ENCODE measurements at places on chromosomes 1 and 21. TPM values are rescaled to one million over a fixed set of nuclear protein-coding genes. Genes with fewer than 3 reads are reported as not detected.
A peak's percentile ranks its signal among the peaks of the same experiment; 100 is the strongest.

DNA sequence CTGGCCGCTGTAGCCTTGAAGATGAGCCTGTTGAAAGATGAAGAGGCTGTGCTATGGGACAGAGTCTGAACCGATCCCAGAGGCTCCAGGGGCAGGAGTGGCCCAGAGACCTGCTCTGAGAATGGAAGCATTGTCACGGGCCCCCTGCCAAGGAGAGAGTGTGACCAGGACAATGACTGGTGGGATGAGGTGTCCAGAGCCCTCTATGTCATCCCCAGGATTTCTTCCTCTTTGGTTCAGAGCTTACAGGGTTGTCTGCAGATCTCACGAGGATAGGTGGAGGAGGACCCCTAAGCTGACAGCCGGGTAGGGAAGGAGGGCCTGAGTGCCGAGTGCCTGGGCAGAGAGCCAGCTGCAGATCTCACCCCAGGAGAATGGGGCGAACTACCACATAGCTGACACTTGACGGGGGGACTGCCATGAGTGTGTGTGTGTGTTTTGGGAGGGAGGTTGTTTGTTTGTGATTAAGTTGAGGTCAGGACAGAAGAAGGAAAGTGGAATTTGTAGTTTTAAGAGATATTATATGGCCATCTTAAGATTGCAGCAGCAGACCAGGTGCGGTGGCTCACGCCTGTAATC is 25.4 kb downstream of the PIK3CD start:
- H3K27ac ChIP-seq = no peak overlapping the region
- no peak for DNase-seq
- no peaks in the 10 kb centered on the region for H3K4me1 ChIP-seq
- H3K36me3 ChIP-seq = no peaks in the 10 kb centered on the region
- H3K4me3 ChIP-seq = no peak overlapping the region
- H3K27me3 ChIP-seq = no peaks in the 10 kb centered on the region

GRCh38 chr1:30051777-30052176 is 671.6 kb downstream of the MATN1 start:
- no peaks in the 10 kb centered on the region for H3K36me3 ChIP-seq
- H3K27ac ChIP-seq = no peak overlapping the region
- DNase-seq = no peak

Gene OR2AK2
- not detected for total RNA-seq

DNA sequence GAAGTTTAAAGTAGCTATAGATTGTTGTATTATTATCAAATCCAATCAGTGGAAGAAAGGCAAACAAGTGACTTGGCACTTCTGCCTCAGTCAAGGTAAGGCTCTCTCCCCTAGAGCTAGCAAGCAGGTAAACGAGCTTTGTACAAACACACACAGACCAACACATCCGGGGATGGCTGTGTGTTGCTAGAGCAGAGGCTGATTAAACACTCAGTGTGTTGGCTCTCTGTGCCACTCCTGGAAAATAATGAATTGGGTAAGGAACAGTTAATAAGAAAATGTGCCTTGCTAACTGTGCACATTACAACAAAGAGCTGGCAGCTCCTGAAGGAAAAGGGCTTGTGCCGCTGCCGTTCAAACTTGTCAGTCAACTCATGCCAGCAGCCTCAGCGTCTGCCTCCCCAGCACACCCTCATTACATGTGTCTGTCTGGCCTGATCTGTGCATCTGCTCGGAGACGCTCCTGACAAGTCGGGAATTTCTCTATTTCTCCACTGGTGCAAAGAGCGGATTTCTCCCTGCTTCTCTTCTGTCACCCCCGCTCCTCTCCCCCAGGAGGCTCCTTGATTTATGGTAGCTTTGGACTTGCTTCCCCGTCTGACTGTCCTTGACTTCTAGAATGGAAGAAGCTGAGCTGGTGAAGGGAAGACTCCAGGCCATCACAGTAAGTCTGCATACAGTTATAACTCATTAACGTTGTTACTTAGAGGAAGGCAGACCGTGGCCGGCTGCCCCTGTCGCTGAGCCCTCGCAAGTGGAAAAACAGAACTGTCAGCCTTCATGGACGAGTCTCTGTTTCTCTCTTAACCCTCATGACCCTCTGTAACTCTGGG is at the start of gene PALMD:
PALMD (plus strand) TSS at position 415 of the 833 bp plus-strand sequence; CDS start at position 620, 205 bp downstream.
- H3K27me3 ChIP-seq = no peaks in the 10 kb centered on the region
- H3K36me3 ChIP-seq = no peaks in the 10 kb centered on the region
- DNase-seq = no peak
- H3K27ac ChIP-seq = peak within 1 kb of the TSS; percentile 84

DNA sequence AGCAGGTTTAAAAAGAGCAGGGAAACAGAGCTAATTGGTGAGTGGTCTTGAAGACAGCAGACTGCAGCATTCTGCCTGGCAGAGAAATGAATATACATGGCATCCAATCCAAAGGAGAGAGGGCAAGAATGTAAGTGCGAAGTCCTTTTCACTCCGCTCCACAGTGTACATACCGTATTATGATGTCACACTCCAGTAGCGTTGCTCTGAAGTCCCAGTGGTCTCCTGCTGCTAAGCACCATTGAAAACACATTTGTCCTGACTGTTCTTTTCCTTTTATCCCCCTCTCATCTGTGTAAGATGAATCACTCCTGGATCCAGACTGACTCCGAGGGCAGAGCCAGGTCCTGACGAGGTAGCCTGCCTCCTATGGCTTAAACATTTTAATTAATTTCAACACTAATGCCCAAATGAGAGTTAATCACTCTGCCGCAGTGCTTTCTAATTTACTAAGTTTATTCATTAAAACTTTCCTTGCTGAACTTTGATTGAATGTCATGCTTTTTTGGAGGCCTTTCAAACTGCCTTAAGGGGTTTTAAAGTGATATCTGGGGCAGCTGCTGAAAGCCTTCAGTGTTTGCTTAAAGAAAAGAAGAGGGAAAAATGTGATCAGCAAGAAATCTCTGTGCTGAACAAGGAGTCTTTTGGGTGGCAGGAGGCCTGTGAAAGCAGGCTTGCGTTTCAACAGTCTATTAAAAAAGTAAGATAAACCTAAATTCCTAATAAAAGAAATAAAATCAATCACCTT is 227.2 kb downstream of the ATG4C start:
- H3K27me3 ChIP-seq = peaks cover 4% of the 10 kb centered on the region
- no peak for DNase-seq
- no peaks in the 10 kb centered on the region for H3K4me1 ChIP-seq

Gene AKNAD1
- 0.09 TPM for total RNA-seq

DNA sequence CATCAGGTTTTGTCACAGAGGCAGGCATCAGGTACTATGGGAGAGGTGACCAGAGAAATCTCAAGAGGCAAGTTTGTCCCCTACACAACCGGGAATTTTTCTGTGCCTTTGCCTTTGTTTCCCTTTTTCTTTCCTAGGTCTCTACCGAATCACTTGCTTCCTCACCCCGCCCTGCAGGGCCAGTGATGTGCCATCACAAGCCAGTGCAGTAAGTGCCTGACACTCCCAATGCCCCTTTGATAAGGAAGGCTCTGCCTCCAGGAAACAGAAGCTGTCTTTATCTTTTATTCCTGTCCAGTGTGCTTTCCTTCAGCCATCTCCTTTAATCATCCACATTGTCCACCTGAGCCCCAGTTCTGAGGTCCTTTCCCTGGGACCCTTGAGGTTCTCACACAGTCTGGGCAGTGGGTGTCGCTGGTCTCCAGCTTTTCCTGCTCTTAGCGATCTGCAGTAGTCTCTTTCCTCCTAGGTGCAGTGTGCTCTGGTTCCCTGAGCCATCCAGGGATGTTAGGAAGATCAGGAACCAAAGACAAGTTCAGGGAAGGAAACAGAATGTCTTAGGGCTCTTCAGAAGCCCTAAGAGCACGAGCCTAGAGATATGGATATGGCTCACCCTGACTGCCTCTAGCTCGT is 36.6 kb downstream of the GJA5 start:
- H3K27ac ChIP-seq = no peak overlapping the region
- no peak for DNase-seq
- H3K27me3 ChIP-seq = peaks cover 22% of the 10 kb centered on the region
- no peak overlapping the region for H3K4me3 ChIP-seq
- no peaks in the 10 kb centered on the region for H3K36me3 ChIP-seq
- H3K4me1 ChIP-seq = peaks cover 32% of the 10 kb centered on the region

DNA sequence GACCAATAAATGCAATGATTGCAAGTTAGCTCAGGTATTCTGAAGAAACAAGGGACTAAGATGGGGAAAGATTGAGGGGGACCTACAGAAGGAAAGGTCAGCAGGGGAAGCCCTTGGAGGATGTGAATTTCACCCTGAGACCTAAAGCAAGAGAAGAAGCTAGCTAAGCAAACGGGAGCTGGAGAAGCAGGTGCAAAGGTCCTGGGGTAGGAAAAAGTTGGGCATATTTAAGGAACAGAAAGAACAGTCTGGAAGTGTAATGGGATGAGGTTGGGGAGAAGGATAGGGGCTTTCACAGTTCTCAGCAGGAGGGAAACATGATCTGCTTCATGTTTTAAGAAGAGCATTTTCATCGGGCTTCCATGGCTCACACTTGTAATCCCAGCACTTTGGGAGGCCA is 89.7 kb upstream of the SLC45A1 start:
- no peak overlapping the region for H3K4me3 ChIP-seq
- no peak for DNase-seq
- H3K27me3 ChIP-seq = no peaks in the 10 kb centered on the region
- H3K27ac ChIP-seq = no peak overlapping the region

Gene SLC1A7
- not detected for total RNA-seq

DNA sequence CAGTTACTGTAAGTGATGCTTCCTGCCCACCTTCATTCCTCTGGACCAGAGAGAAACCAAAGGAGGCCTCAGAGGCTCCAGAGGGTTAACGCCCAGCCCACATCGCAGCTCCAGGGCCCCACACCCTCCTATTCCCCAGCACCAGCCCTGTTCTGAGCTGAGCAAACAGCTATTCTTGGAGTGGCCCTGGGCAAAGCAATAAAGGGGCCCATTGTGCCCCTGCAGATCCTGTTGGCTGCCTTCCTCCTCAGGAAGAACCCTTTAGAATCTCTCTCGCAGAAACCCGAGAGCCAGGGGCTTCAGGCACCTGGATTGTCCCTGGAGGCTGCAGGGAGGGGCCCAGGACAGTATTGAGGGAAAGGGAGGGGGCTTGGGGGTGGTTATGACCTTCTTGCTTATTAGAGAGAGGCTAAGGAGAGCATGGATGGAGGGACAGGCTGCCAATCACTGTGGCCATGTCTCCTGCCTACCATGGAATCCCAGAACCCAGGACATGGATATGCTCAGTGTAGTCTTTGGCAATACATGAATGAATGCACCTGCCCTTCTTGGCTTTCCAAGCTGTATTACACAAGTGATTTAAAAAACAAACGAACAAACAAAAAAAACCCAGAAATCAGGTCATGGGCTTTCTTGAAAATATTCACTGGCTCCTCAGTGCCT is 9.2 kb downstream of the PADI2 start:
- no peak for DNase-seq
- peaks cover 23% of the 10 kb centered on the region for H3K27me3 ChIP-seq
- no peak overlapping the region for H3K4me3 ChIP-seq
- no peaks in the 10 kb centered on the region for H3K4me1 ChIP-seq
- no peaks in the 10 kb centered on the region for H3K36me3 ChIP-seq

DNA sequence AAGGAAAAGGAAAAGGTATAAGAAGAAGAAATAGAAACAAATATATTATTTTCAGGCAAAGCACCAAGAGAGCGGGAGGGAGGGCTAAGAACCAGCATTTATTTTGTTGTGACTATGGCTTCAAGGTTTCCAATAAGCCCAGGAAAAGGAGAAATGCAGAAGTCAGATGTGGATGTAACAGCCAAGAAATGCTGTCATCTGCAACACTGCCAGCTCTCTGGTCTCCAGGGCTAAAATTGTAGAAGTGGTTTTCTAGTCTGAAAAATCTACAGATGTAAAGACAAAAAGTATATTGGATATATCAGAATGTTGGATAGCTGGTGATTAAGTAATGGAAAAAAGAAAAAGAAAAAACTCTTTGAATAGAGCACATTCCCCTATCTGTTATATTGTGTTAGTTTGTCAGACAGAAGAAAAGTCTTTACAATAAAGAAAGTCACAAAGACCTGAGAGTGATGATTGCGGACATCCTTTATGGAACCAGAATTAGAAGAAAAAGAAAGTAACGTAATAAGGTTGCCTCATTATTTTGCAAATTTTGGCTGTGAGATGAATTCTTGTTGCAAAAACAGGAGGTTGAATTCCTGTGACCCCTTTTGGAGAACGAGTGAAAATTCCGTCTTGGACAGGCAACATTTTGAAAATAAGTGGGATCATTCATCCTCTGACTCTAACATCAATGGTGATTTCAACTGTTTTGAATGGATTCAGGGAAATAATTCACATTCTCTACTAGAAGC is 938.1 kb downstream of the TTLL7 start:
- H3K27ac ChIP-seq = no peak overlapping the region
- DNase-seq = no peak
- no peaks in the 10 kb centered on the region for H3K4me1 ChIP-seq
- H3K36me3 ChIP-seq = no peaks in the 10 kb centered on the region

Gene ZNF683
- 0.26 TPM for total RNA-seq

Gene TSPAN2
- 6.9 TPM for total RNA-seq

GRCh38 chr1:212190169-212190568 is 95.0 kb upstream of the PPP2R5A start:
- no peaks in the 10 kb centered on the region for H3K27me3 ChIP-seq
- no peak overlapping the region for H3K27ac ChIP-seq
- no peak for DNase-seq
- no peaks in the 10 kb centered on the region for H3K36me3 ChIP-seq

Gene CYYR1
- total RNA-seq = 3.8 TPM

DNA sequence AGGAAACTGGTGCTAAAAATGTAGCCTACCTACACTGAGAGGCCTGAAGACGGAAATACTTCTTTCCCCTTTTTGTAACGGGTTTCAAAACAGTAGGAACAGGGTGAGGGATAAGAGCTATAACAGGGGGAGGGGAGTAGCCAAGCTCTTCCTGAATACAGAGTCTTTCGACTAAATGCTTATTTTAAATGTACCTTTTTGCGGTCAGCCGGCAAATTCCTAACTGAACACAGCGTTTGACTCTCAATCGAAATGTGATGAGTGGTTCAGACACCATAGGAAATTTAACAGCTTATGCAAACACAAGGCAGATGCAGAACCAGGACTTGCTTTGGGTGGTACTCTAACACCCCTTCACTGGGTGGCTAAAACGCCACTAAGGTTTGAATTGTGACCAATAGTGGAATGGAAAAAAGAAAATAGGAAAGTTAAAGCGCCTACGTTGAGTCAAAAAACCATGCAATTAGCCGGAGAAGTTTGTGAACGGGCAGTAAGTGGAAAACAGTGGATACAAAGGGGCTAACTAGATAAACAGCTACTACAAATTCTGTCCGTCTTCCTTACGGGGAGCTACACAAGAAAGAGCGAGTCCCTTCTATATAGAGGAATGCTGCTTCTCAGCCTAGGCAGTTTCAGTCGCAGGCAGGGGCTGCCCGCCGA is 1.7 kb downstream of the EGLN1 start:
- no peak for DNase-seq
- peaks cover 65% of the 10 kb centered on the region for H3K4me1 ChIP-seq
- no peaks in the 10 kb centered on the region for H3K36me3 ChIP-seq
- no peaks in the 10 kb centered on the region for H3K27me3 ChIP-seq
- peak overlapping the region; percentile 76 for H3K4me3 ChIP-seq
- peak overlapping the region; percentile 88 for H3K27ac ChIP-seq

GRCh38 chr1:94322696-94323095 is 85.3 kb upstream of the ARHGAP29 start:
- no peaks in the 10 kb centered on the region for H3K36me3 ChIP-seq
- DNase-seq = no peak
- H3K27me3 ChIP-seq = no peaks in the 10 kb centered on the region

Measured in esophagus squamous epithelium (tissue), 5 donors.